Kasumi-1 (cell line): ENCODE measurements at places on chromosomes 11 and 22.

DNA sequence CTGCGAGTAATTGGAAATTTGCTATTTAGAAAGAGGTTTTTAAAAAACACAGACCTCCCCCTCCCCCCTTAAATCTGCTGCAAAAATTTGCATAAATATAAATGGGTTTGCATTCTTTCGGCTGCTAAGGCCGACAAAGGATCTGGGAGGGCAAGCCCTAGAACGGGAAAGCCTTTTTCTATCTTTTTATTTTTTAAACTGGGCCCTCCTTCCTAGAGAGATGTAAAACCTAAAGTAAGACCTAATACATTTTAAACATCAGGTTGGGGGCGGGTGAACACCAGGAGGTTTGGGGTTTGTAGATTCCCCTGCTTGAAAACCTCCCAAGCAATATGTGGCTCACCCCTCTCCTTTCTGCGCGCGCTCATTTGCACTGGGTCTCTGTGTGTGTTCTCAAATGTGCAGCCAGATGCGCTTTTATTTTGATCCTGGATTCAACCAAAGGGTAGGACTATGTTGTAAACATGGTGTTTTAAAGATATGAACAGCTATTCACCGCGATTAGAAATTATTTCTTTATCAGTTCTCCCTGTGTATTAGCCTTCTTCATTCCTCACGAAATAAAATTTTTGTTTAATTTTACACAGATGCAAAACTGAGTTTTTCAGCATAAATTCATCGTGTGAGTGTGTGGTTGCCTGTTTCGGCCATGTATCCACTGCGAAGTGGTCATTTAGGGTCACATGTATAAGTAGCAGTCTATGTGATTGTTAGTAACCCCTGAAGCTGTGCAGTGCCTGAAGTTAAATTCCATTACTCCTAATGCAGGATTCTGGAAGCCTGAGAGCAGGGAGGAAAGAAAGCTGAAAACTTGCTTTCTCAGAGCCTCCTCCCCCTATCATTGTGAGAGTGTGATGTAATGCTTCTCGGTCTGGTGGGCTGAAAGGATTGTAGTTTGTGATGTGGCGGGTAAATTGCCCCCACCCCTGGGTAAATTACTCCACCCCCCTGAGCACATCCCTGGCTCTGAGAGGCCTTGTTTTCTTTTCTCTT, 988 bp downstream of the TNRC6B start:
- peak; percentile 29 for DNase-seq

GRCh38 chr11:12764187-12764914, 90.1 kb downstream of the TEAD1 start:
- no peak for DNase-seq

DNA sequence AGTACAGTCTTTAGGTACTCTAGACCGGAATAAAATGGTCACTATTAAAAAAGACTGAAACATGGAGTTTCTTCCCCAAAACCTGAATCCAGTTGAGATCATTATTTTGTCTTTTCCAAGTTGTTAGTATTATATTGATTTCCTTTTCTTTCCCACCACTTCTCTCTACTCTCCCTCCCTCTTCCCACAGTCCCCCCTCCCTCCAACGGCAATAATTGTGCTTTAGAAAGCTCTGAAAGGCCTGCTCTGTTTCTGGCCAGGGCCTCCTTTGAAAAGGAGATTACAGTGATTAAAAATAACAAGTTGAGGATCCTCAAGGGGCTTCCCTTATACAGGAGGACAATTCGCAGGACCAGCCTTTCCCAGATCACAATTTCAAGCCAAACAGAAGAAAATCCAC, 3.5 kb downstream of the SPON1 start:
- no peak for DNase-seq

GRCh38 chr11:44286268-44286880, 23.6 kb downstream of the ALX4 start:
- peak; percentile 56 for DNase-seq

DNA sequence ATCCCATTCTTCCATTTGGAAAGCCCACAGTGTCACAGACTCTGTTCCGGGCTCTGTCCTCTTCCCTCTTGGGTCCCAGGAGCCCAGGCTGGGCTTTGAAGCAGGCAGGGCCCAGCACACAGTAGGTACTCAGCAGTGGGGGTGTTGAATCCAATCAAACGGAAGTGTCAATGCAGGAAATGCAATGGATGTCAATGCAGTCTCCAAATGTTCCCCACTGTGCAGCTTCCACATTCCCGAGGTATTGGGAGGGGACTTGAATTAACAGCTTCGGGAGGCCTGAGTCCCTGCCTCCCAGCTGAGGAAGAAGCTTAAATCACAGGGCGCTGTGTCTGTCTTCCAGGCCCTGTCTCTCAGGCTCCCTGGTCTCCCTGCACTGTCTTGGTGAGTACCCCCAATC, 21.8 kb upstream of the SMIM35 start:
- DNase-seq: no peak

DNA sequence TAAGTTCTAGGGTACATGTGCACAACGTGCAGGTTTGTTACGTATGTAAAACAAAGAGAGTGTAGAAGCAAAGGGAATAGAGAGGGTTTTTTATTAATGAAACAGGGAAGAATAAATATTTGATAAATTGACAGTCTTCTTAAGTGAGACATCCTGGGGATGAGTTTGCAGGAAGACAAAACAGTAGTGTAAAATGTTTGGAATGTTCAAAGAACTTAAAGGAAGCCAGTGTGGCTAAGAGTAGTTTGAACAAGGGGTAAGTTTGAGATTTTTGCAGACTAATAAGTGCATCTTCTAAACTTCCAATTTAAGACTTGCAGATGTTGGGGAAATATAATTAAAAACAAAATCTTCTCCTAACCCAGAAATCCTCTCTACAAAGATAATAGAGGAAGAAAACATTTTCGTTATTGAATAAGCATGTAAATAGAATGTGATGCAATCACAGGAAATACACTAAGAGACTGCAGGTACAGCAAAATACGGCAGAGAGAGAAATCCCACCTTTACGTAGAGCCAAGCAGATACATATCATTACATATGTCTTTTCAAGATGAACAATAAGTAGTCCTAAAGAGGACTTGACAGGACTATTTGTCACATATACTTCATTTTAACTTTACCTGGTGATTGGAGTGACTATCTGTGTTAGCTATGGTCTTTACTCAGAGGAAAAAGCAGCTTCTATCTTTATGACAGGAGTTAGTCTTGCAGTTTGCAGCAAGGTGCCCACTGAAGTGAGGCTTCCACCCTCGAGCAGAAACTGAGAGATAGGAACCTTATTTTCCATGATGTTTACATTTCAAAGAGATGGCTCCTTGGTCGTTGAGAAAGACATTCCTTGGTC, 402.1 kb downstream of the CNTN5 start:
- no peak for DNase-seq

GRCh38 chr11:74019104-74019738, 10.3 kb upstream of the UCP3 start:
- DNase-seq: no peak

- no peak for DNase-seq
Observed at GRCh38 chr22:35632935-35633334, 15.3 kb upstream of the APOL6 start.

DNA sequence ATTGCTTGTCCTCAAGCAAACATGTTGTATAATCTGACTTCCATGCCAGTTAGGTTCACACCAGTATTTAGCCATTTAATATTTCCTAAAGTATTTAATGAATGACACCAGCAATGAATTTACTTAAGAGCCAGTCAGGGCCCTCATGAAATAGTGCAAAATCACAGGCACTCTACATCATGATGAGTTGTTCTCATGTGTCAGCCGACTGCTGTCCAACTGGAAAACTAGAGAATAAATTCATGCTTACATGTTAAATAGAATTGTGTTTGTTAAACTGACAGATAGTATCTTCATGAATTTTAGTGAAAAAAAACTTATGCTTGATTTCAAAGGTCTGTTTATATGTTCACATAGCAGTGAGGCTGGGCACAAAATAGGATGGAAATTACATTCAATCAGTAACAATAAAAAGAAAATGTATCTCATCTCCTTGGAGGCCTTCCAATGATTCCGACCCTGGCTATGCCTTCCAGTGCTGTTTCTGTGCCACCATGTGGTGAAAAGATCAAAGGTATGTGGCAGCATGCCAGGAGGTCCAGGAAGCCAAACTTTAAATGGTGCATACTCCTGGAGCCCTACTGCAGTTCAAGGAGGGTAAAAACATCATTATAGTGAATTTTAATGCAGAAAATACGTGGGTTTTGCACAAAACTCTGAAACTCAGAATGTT, 45.2 kb downstream of the CTSC start:
- DNase-seq: no peak
